CD4-positive, CD25-positive, alpha-beta regulatory T cell (primary cell): ENCODE measurements at places on chromosomes 1 and 21. TPM values are rescaled to one million over a fixed set of nuclear protein-coding genes. Genes with fewer than 3 reads are reported as not detected.

The USH2A gene
- total RNA-seq, result not detected

The ADCY10 gene
- 0.10 TPM for total RNA-seq

DNA sequence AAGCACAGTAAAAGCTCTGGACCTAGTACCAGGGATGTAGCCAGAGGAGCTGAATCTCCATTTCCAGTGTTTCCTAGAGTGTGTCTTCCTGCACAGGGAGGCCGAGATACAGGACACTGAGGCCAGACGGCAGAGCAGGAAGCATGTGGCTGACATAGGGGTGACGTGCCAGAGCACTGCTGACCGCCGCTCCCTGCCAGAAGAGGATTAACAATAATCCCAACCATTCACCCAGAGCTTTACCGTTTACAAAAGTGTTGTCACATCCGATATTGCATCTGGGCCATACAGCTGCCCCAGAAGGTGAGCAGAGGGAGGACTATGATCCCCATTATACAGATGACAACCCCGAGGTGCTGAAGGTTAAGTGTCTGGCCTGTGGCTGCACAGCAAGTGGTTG is 5.8 kb upstream of the CLDN19 start:
- H3K4me3 ChIP-seq, result no peak overlapping the region
- H3K4me1 ChIP-seq, result no peaks in the 10 kb centered on the region
- H3K27ac ChIP-seq, result no peak overlapping the region

DNA sequence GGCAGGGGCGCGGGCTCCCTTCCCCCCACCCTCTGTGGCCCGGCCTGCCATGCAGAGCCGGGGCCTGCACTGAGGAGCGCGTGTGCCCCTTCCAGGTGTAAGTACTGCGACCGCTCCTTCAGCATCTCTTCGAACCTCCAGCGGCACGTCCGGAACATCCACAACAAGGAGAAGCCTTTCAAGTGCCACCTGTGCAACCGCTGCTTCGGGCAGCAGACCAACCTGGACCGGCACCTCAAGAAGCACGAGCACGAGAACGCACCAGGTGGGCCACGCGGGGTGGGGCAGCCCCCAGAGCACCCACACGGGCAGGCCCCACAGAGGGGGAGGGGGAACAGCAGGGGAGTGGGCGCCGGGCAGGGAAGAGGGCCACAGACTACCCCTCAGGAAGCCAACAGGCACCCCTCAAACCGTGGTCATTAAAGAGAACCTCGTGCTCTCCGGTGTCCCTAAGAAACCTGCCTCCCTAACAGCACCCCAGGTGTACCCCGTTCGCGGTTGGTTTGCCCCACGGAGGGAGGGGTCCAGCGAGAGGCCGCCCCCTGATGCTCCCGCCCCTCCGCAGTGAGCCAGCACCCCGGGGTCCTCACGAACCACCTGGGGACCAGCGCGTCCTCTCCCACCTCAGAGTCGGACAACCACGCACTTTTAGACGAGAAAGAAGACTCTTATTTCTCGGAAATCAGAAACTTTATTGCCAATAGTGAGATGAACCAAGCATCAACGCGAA is 28.8 kb upstream of the ARHGEF16 start:
- no peak for DNase-seq
- H3K36me3 ChIP-seq, result no peaks in the 10 kb centered on the region
- no peaks in the 10 kb centered on the region for H3K27me3 ChIP-seq
- no peak overlapping the region for H3K27ac ChIP-seq
- H3K4me1 ChIP-seq, result no peaks in the 10 kb centered on the region

DNA sequence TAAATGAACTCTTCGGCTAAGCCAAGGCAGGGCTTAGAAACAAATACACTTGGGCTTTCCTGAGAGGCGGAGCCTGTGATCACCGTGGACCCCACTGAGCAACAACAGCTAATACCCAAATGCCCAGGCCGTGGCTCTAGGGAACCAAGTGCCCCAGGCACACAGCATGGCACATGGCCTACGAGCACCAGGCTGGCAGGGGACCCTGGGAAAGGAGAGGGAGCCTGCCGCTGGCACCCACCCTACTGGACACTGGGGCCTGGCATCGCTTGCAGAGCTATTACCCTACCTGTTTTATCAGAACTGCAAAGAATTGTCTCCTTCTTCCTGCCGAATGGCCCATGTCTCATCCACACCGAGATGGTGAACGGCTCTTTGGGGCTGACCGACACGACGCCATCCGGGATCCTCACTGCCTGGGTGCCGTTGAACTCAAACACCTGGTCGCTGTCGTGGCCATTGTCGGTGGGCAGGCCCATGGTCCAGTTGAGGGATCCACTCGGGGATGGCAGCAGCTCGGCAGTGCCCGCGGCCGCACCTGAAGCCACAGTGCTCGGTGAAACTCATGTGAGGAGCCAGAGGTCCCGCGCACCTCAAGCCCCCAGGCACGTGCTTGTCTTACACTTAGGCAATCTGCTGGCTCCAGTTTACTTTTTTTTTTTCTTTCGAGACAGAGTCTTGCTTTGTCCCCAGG is 79.5 kb downstream of the CLSTN1 start:
- no peaks in the 10 kb centered on the region for H3K27me3 ChIP-seq
- no peak for DNase-seq
- peaks cover 80% of the 10 kb centered on the region for H3K36me3 ChIP-seq
- no peaks in the 10 kb centered on the region for H3K4me1 ChIP-seq
- no peak overlapping the region for H3K27ac ChIP-seq
- no peak overlapping the region for H3K4me3 ChIP-seq

GRCh38 chr1:248622570-248623001 is 12.3 kb downstream of the OR2T11 start:
- H3K27ac ChIP-seq, result no peak overlapping the region
- DNase-seq, result no peak
- H3K4me3 ChIP-seq, result no peak overlapping the region
- no peaks in the 10 kb centered on the region for H3K4me1 ChIP-seq
- no peaks in the 10 kb centered on the region for H3K36me3 ChIP-seq

The CFHR5 gene
- not detected for total RNA-seq

DNA sequence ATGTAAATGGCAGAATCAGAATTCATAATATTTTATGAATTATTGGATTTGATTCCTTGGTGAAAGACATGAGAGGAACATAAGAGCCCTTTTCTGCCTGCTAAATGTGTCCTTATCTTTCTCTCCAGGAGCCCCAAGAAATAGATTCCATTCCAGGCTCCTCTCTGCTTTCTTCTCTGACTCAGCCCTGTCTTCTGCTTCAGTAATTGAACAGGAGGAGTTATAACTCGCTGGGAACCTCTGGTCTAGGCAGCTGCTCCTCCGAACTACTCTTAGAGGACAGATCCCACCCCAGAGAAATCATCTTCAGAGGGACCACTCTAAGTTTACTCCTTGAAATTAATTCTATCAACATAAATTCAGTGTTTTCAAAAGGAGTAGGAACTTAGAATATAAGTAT is 78.4 kb downstream of the RGS21 start:
- no peaks in the 10 kb centered on the region for H3K36me3 ChIP-seq
- H3K27ac ChIP-seq, result no peak overlapping the region
- DNase-seq, result no peak
- H3K4me1 ChIP-seq, result no peaks in the 10 kb centered on the region
- no peak overlapping the region for H3K4me3 ChIP-seq

- no peaks in the 10 kb centered on the region for H3K36me3 ChIP-seq
- no peak for DNase-seq
- H3K4me3 ChIP-seq, result no peak overlapping the region
- no peak overlapping the region for H3K27ac ChIP-seq
- no peaks in the 10 kb centered on the region for H3K27me3 ChIP-seq
These were observed 439.4 kb downstream of the CAMTA1 start for GRCh38 chr1:7224644-7225043.

- no peaks in the 10 kb centered on the region for H3K27me3 ChIP-seq
- H3K4me3 ChIP-seq, result no peak overlapping the region
- H3K4me1 ChIP-seq, result peaks cover 10% of the 10 kb centered on the region
- no peak for DNase-seq
- H3K36me3 ChIP-seq, result no peaks in the 10 kb centered on the region
These were observed 26.9 kb upstream of the DPYD start for GRCh38 chr1:97947695-97948094.

GRCh38 chr1:223872308-223872901 is 26.7 kb upstream of the TP53BP2 start:
- no peaks in the 10 kb centered on the region for H3K36me3 ChIP-seq
- H3K27ac ChIP-seq, result no peak overlapping the region
- H3K4me1 ChIP-seq, result no peaks in the 10 kb centered on the region
- peaks cover 9% of the 10 kb centered on the region for H3K27me3 ChIP-seq
- H3K4me3 ChIP-seq, result no peak overlapping the region

The SPATA1 gene
- 2.4 TPM for total RNA-seq

- peaks cover 59% of the 10 kb centered on the region for H3K4me1 ChIP-seq
- no peaks in the 10 kb centered on the region for H3K36me3 ChIP-seq
- no peak for DNase-seq
- H3K27ac ChIP-seq, result no peak overlapping the region
These were observed 4.0 kb upstream of the SMIM12 start for GRCh38 chr1:34863501-34863900.

- H3K4me3 ChIP-seq, result peak overlapping the region; percentile 72
- H3K27me3 ChIP-seq, result no peaks in the 10 kb centered on the region
- H3K36me3 ChIP-seq, result no peaks in the 10 kb centered on the region
- no peak for DNase-seq
- H3K27ac ChIP-seq, result peak overlapping the region; percentile 64
These were observed 22.2 kb upstream of the RAP1A start for GRCh38 chr1:111597426-111597825.

- H3K27ac ChIP-seq, result no peak overlapping the region
- no peaks in the 10 kb centered on the region for H3K4me1 ChIP-seq
- H3K4me3 ChIP-seq, result no peak overlapping the region
- DNase-seq, result no peak
- peaks cover 3% of the 10 kb centered on the region for H3K27me3 ChIP-seq
These were observed 95.7 kb downstream of the FASLG start for GRCh38 chr1:172754609-172755008.

The EFNA1 gene
- 0.30 TPM for total RNA-seq

The CHI3L2 gene
- total RNA-seq, result 5.0 TPM

GRCh38 chr1:221880182-221880581 is 138.3 kb upstream of the DUSP10 start:
- no peak overlapping the region for H3K27ac ChIP-seq
- no peaks in the 10 kb centered on the region for H3K4me1 ChIP-seq
- no peaks in the 10 kb centered on the region for H3K27me3 ChIP-seq
- no peaks in the 10 kb centered on the region for H3K36me3 ChIP-seq
- H3K4me3 ChIP-seq, result no peak overlapping the region
- DNase-seq, result no peak

GRCh38 chr21:44952929-44953627 is 13.2 kb downstream of the SLX9 start:
- no peak for DNase-seq
- H3K27ac ChIP-seq, result no peak overlapping the region
- peaks cover 10% of the 10 kb centered on the region for H3K4me1 ChIP-seq
- H3K27me3 ChIP-seq, result no peaks in the 10 kb centered on the region
- H3K4me3 ChIP-seq, result no peak overlapping the region

GRCh38 chr1:18282851-18283600 is 175.4 kb downstream of the IGSF21 start:
- DNase-seq, result no peak
- no peaks in the 10 kb centered on the region for H3K4me1 ChIP-seq
- no peaks in the 10 kb centered on the region for H3K27me3 ChIP-seq

The CDK18 gene
- total RNA-seq, result 0.49 TPM

GRCh38 chr1:216462066-216462775 is 39.0 kb upstream of the USH2A start:
- no peaks in the 10 kb centered on the region for H3K27me3 ChIP-seq
- H3K4me3 ChIP-seq, result no peak overlapping the region
- DNase-seq, result no peak
- no peaks in the 10 kb centered on the region for H3K36me3 ChIP-seq
- H3K27ac ChIP-seq, result no peak overlapping the region

The RPE65 gene
- total RNA-seq, result not detected

DNA sequence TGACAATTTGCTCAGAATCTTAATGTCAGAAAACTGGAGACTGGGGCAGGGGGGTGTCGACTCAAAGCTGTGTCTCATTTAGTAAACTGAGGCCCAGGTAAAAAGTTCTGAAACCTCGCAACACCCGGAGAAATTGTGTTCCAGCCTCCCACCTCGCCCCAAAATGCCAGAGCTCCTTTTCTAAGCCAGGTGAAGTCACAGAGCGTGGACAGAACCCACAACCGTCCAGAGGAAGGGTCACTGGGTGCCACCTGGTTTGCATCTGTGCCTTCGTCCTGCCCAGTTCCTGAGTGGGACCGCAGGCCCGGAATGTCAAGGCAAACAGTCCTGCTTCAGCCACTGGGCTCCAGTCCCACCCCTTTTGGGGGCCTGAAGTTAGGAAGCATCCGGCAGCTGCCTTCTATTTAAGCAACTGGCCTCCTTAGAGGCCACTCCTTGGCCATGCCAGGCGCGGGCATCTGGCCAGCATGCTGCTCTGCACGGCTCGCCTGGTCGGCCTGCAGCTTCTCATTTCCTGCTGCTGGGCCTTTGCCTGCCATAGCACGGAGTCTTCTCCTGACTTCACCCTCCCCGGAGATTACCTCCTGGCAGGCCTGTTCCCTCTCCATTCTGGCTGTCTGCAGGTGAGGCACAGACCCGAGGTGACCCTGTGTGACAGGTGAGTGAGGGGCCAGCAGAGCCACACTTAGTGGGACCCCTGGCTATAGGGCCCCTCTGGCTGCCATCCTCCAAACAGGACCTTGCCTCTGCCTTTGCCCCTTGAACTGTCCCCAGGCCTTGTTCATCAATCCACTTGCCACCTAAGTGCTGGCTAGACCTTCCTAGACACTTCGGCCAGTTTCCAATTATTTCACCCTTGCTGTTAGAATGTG is at the start of gene TAS1R1:
TSS of gene TAS1R1 (plus strand) at position 401 of the 872 bp plus-strand sequence. CDS start at position 468, 67 bp downstream.
- H3K27me3 ChIP-seq, result no peaks in the 10 kb centered on the region
- no peak for DNase-seq
- H3K4me1 ChIP-seq, result peaks cover 21% of the 10 kb centered on the region
- H3K4me3 ChIP-seq, result peak within 1 kb of the TSS; percentile 77
- H3K36me3 ChIP-seq, result peaks cover 6% of the 10 kb centered on the region

The FMO5 gene
- 1.9 TPM for total RNA-seq

The RGL1 gene
- 1.4 TPM for total RNA-seq

The CFHR4 gene
- not detected for total RNA-seq

DNA sequence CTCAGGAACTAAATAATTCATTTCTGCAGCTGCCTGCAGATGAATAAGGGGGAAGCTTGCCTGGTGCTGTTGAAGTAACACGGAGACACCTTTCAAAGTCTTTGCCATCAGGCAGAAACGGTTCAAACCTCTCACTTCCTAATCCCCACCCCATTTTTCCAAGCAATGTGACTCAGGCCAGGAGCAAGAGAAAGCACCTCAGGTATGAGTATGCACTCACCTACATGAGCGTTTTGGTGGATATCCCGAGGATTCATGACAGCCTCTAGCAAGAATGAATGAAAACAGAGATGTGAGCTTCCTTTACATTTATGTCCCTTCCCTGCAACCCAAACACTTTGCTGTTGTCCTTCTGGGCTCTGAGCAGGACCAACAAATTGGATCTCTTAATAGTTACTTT is 63.4 kb upstream of the LAX1 start:
- H3K4me3 ChIP-seq, result no peak overlapping the region
- no peak overlapping the region for H3K27ac ChIP-seq
- peaks cover 94% of the 10 kb centered on the region for H3K36me3 ChIP-seq
- H3K4me1 ChIP-seq, result peaks cover 6% of the 10 kb centered on the region
- DNase-seq, result no peak

GRCh38 chr21:42025376-42026081 is 15.4 kb upstream of the ZBTB21 start:
- no peak overlapping the region for H3K4me3 ChIP-seq
- no peaks in the 10 kb centered on the region for H3K36me3 ChIP-seq
- no peaks in the 10 kb centered on the region for H3K4me1 ChIP-seq
- no peak for DNase-seq
- no peaks in the 10 kb centered on the region for H3K27me3 ChIP-seq
- H3K27ac ChIP-seq, result no peak overlapping the region
